Fibroblast of pulmonary artery (primary cell): ENCODE measurements at places on chromosomes 1 and 21.

- no peak for DNase-seq
Observed at GRCh38 chr1:204513117-204513716, 3.0 kb upstream of the MDM4 start.

- DNase-seq, result no peak
Observed at GRCh38 chr1:109237512-109237911, 11.8 kb upstream of the CELSR2 start.

DNA sequence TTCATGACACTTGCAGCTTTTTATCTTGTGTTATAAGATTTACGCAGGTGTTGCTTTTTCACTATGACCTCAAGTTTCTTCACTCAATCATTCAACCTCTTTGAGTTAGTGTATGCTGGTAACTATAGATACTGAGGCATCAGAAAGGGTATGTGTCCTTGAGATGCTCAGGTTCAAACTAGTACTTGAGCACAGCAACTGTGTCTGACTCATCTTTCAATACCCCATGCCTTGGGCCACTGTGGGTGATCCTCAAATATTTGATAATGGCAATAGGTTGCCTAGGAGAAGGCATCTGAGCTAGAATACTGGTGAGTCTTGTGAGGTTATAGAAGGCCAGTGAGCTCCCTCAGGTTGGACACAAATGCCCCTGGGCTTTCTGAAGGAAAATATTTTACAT is 88.1 kb upstream of the SPATA6 start:
- no peak for DNase-seq

- no peak for DNase-seq
Observed at GRCh38 chr1:151143986-151144385, 2.4 kb downstream of the SEMA6C start.
